H9 (cell line): ENCODE measurements at places on chromosomes 2 and 18. TPM values are rescaled to one million over a fixed set of nuclear protein-coding genes. Genes with fewer than 3 reads are reported as not detected.

FAM161A gene
- total RNA-seq: 13.3 and 15.8 TPM in 2 replicates

ANKRD62 gene
- not detected in 2 replicates for total RNA-seq

TEX44 gene
- total RNA-seq: not detected in 2 replicates

RNF152 gene
- total RNA-seq: 2.3 and 2.6 TPM in 2 replicates

DSC3 gene
- 0.35 and 0.61 TPM in 2 replicates for total RNA-seq

SLC39A10 gene
- 156 and 161 TPM in 2 replicates for total RNA-seq

SDC1 gene
- total RNA-seq: 22.3 and 25.1 TPM in 2 replicates

GAREM1 gene
- 4.4 and 5.2 TPM in 2 replicates for total RNA-seq

SPDYA gene
- 0.52 and 1.1 TPM in 2 replicates for total RNA-seq

DUSP19 gene
- 1.2 and 1.8 TPM in 2 replicates for total RNA-seq

STK36 gene
- 32.7 and 38.7 TPM in 2 replicates for total RNA-seq

CDH19 gene
- total RNA-seq: not detected in 2 replicates

GNAL gene
- total RNA-seq: 23.8 and 24.0 TPM in 2 replicates

GBX2 gene
- total RNA-seq: 0.31 and 0.46 TPM in 2 replicates

ATP5MC3 gene
- 326 and 334 TPM in 2 replicates for total RNA-seq
